ENCODE measurements at places on chromosomes 13 and 19.

- DNase-seq: no peak
These were observed 2.9 kb downstream of the TGFB1 start for GRCh38 chr19:41350735-41351338.

- peak; percentile 25 for DNase-seq
These were observed 67.7 kb upstream of the STARD13 start for GRCh38 chr13:33353210-33353609.

GRCh38 chr19:369256-369655 lies 24.7 kb upstream of the MIER2 start:
- DNase-seq: no peak

- DNase-seq: no peak
These were observed 28.4 kb upstream of the GPR183 start for GRCh38 chr13:99335603-99336002.

DNA sequence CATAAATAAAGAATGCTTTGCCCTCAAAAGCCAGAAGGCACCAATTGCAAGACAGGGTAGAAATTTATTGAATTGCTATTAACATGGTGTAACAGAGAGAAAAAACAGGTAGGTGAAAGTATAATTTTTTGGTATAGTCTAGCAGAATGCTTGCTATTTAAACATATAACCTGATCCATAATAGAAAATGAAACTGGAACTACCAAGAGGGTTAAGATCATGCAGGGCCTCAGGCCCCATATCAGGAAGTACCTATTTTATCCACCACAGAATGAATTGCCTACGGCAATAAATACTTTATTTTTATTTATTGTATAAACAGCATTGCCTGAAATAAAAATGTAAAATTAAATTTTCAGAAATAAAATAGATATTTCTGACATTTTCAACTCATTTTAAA lies 159.5 kb downstream of the PRR20E start:
- DNase-seq: no peak

DNA sequence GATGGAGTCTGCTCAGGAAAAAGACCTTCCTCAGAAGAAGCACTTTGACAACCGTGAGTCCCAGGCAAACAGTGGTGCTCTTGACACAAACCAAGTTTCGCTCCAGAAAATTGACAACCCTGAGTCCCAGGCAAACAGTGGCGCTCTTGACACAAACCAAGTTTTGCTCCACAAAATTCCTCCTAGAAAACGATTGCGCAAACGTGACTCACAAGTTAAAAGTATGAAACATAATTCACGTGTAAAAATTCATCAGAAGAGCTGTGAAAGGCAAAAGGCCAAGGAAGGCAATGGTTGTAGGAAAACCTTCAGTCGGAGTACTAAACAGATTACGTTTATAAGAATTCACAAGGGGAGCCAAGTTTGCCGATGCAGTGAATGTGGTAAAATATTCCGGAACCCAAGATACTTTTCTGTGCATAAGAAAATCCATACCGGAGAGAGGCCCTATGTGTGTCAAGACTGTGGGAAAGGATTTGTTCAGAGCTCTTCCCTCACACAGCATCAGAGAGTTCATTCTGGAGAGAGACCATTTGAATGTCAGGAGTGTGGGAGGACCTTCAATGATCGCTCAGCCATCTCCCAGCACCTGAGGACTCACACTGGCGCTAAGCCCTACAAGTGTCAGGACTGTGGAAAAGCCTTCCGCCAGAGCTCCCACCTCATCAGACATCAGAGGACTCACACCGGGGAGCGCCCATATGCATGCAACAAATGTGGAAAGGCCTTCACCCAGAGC lies 16.2 kb upstream of the ZNF544 start:
- no peak for DNase-seq

DNA sequence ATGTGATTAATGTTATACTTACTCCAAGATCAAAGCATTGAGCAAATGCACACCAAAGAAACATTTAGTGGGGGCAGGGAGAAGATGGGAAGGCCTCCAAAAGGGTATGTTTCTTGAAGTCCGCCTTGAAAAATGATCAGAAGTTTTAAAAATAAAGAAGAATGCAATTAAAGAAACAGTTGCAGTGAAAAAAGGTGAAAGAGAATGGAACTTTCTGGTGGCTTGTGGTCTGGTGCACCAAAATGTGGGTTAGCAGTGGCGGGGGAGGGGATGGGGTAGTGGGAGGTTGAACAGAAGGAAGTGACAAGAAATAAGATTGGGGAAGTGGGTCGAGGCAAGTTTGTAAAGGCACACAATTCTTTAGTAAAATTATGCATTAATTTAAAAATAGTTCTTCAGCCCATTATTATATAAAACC lies 2.5 kb downstream of the LCP1 start:
- DNase-seq: peak; percentile 25

GRCh38 chr19:19900139-19900728 lies 512 bp upstream of the ZNF93 start:
- no peak for DNase-seq

DNA sequence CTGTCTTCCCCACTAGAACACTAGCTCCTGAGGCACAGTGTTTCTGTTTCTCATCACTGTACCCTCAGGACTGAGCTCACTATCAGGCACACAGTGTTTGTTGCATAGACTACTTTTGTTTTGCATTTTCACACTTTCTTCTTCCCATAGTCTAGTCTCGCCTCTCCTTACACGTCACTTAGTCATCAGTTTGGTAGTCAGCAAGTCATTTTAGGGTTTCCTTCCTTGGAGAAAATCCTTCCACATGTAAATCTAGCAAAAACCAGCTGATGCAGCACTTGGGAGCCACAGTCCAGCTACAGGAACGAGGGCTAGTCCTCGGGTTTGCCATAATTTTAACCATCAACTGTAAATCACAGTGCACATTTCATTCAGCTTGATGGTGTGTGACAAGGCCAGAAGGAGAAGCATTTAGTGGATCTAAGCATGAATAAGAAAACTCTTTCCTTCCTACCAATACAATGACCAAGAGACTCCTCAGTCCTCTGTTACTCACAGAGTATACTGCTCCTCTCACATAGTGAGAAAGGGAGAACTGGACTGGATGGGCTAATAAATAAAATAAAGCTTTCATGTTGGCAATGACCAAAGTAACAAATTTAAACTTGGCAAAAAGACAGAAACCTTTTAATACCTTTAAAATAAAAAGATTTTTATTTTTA lies 221.0 kb downstream of the KLF12 start:
- DNase-seq: no peak

DNA sequence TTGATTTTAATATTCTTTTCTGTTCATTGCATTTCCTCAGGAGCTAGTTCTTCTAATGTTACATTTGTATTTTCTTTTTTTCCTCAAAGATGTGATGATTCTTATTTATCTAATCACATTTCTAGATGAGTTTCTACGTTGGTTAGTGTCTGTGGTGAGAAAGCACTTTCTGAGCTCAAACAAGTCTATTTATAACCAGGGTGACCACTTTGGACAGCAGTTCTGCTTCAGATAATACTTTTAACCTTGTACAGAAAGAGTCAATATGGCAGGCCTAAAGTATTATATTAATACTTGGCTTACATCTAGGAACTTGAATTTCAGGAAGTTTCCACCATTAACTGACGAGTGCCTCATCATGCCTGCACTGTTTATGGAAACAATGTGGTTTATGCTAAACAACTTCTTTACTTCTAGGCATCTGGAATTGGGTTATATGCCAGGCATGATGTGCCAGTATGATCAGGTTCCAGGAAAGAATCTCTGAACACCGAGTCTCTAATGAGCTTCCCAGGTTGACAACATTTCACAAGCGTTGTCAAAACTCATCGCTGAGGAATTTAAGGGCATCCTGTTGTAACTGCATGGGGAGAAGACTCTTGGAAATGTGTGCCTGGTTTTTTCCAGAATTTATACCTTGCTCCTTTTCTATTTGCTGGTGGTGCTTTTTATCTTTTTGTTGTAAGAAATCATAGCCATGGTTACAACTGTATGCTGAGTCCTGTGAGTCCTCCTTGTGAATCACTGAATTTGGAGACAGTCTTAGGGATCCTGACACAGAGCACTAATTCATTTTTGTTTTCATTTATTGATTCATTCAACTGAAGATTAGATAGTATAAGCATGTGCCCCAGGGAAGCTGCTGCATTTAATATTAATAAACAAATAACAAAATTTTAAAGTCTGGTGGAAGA lies 344.4 kb upstream of the PCDH9 start:
- DNase-seq: no peak

- DNase-seq: no peak
These were observed 67.6 kb upstream of the TDRD3 start for GRCh38 chr13:60329221-60329923.

GRCh38 chr19:36745870-36746269 lies 26.7 kb downstream of the ZNF850 start:
- DNase-seq: no peak

- DNase-seq: no peak
These were observed 57.3 kb upstream of the TNFRSF19 start for GRCh38 chr13:23512762-23513395.

DNA sequence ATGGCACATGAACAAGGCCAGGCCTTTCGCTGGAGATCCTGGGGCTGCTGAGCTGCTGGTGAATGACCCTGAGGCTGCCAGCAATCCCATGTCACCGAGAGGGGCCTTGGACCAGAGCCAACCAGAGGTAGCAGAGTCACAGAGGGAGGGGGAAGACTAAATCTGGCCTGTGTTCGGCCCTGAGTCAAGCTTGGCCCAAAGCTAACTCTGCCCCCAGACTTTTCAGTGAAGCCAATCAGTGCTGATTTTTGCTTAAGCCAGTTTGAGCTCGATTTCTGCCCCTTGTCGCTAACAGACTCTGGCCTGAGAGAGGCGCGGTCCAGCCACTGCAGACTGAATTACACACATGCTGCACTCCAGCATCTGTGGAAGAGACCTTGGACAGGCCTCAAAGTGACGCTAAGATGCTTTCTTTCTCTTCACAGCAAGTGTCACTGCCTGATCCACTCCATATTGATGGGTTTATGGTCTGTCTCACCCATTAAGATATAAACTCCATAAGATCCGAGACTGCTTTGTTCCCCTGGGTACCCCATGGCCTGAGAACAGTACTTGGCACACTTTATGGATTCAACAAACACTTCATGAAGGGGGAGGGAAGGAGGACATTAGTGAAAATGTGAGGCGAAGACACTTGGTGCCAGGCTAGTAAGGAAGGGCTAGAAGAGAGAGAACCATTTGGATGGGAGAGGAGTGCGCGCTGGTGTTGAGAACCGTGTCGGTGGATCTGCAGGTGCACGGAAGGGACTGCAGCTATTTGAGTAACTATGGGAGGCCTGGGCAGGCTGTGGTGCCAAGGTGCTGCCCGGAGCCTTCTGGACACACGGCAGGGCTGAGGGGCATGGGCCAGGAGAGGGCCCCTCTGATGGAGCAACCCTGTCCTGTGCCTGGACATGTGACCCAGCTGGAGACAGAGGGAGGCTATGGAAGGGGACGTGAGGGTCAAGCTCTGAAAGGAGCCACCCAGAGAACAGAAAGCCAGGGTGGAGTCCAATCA lies 17.6 kb downstream of the RANBP3 start:
- DNase-seq: peak; percentile 59

- DNase-seq: peak; percentile 91
These were observed 1.5 kb upstream of the SLC17A7 start for GRCh38 chr19:49442771-49443365.

- DNase-seq: no peak
These were observed 85.9 kb downstream of the GJA3 start for GRCh38 chr13:20074966-20075365.

DNA sequence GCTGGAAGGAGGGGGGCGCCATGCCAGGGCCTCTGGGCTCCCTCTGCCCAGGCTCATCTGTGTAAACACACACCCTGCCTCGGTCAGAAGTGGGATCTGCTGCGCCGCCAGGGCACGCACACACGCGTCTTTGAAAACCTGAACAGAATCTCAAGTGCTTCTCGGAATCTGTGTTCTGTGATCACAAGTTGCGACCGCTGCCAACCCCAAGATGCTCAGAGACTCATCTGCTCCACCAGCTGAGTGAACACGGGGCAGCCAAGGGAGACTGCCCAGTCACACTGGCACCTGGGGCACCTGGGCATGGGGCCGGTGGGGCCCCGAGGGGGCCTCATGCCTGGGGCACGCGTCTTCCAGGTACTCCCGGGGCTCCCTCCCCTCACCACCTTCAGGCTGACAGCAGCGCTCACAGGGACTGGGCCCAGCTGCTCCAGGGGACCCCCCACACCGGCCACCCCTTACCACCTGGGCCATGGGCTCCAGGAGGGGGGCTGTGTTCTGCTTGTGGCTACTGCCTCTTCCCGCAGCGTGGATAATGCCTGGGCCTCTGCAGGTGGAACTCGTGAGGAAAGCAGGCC lies 59.0 kb downstream of the KLF2 start:
- DNase-seq: peak; percentile 91

DNA sequence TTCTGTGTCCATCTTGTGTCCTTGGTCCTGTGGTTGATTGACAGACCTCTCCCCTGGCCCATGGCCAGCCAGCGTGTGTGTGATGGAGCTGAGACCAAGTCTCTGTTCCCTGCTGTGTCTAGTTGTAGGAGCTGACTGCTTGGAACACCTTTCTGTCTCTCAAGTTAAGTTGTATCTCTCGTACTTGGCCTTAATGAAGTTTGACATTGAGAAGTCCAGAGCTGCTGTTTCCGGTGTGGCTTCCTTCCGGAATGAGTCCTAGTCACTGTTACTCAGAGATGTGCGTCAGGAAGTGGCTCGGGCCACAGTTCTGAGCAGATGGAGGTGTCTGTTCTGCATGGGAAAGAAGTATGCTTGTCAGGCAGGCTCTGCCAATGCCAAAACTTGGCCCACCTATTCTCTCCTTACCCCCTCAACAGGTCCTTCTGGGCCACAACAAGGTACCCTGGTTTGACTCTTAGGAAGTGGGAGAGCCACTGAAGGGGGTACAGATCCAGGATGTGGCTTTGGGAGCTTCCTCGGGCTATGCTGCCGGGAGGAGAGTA lies 54.3 kb downstream of the GATAD2A start:
- peak; percentile 28 for DNase-seq

DNA sequence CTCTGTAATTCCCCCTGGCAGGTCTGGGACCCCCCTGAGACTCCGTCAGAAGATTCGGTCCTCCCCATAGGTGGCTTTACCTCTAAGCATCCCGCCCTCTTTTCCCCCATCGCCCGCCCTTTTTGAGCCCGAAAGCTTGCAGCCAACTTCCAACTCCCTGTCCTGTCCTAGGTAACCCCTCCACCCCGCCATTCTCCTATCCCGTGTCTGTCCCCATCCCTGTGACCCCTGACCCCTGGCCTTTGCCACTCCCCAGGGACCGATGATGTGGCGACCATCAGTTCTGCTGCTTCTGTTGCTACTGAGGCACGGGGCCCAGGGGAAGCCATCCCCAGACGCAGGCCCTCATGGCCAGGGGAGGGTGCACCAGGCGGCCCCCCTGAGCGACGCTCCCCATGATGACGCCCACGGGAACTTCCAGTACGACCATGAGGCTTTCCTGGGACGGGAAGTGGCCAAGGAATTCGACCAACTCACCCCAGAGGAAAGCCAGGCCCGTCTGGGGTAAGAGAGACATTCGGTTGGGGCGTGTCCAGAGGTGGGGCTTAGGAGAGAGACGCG lies 488 bp downstream of the RCN3 start:
- no peak for DNase-seq

Data from thyroid gland (tissue), 4 donors.